ENCODE measurements at places on chromosomes 7 and 10.

GRCh38 chr7:17307558-17307957, 9.1 kb downstream of the AHR start:
- no peak for DNase-seq

- no peak for DNase-seq
These were observed 130.0 kb downstream of the CHRM2 start for GRCh38 chr7:136998495-136998894.

- DNase-seq: no peak
These were observed 133.8 kb downstream of the NEURL1 start for GRCh38 chr10:103627111-103627892.

GRCh38 chr10:130357226-130357625, 221.0 kb downstream of the GLRX3 start:
- DNase-seq: no peak

DNA sequence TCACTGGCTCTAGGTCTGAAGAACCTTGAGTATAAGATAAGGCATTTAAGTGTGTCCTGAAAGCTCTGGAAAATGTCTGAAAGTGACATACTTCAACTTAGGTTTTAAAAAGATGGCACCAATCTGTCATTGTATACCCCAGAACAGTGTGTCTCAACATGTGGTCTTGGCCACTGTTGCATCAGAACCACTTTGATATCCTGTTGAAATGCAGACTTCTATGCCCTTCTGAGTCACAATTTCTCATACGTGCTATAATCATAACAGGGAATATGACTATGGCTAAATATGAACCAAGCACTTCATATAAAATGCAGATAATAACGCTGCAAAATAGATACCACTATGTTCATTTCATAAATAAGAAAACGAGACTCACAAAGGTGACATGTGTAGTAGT, 38.0 kb upstream of the GPAM start:
- no peak for DNase-seq

GRCh38 chr7:107035446-107035845, 9.1 kb upstream of the PRKAR2B start:
- peak; percentile 39 for DNase-seq

DNA sequence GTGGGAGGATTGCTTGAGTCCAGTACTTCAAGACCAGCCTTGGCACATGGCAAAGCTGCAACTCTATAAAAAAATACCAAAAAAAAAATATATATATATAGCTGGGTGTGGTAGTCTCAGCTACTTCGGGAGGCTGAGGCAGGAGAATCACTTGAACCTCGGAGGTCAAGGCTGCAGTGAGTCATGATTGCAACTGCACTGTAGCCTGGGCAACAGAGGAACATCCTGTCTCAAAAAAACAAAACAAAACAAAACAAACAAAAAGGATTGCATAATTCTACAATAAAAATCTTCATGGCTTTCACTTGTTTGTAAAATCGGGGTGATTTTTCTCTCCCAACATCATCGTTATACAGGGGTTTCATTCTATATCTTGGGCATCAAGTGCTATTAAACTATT, 35.1 kb downstream of the GUSB start:
- no peak for DNase-seq

DNA sequence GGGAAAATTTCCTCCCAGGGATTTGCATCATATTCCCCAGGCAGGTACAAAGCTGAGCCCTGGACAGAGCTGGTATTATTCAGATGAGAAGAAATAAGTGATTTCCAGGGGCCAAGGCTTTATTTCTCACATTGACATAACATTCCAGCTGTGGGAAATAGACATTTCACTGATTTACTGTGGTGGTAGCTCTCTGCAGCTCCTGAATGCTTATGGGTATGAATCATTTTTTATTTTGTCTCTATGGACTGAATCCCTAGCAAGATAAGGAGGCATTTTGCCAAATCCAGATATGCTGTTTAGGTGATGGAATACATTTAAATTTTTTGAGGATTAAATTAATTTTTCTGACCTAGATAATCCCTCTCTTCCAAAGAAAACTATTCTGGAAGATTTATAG, 97.9 kb downstream of the MTPN start:
- peak; percentile 15 for DNase-seq

DNA sequence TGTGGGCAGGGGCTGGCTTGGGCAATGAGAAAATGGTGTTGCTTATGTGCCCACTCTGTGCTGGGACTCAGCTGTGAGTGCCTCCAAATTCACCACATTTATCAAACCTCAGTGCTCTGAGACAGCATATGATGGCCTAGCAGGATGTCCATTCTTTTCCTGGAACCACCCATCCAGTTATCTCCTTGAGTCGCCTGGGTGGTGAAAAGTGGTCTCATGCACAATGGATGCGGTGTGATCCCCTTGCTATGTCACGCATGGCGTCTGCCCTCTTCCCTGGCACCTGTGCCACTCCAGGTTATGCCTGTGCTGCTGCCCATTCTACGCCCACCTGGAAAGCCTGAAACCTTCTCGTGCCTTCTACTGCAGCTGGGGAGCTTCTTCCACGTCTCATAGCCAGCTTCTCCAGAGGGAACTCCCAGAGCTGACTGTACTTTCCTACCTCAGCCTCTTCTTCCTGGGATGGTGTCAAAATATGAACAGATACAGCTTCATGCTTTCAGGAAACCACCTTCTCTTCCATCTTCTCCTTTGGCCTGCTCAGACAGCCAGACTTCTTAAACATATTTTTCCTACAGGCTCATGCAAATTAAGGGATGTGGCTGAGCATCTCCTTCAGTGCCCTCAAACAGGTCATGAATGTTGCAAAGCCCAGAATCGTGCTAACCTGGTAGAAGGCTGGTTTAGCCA, 147.3 kb downstream of the PFKFB3 start:
- DNase-seq: no peak

DNA sequence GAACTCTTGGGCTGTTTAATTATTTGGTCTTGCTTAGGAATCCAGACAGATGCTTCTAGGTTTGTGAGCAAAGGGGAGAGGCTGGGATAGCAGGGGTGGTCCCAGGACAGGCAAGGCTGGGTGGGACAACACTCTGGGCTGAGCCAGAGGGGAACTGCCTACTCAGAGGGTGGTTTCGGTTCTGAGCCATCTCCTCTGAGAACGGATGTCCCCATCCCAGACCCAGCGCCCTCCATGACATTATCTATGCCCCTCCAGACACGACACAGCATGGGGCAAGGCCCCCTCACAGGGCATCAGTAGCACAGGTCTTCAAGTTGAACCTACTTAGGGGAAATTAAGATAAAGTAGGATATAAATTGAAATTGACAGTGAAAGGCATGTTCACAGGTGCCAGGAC, 7.1 kb downstream of the ASB10 start:
- DNase-seq: no peak

DNA sequence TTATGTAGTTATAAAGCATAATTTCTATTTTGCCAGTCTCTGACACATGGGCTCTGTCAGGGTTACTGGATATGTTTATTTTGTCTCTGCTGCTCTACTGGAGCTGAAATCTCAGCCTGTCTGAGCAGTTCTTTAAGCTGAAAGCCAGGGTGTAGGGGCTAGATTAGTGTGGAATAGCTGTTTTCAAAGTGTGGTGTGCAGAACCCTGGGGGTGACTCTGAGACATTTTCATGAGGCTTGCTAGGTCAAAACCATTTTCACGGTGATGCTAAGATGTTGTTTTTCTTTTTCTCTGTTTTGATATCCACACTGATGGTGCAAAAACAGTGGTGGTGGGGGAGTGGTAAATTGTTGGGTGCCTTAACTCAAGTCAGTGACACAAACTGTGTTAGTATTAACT, 45.5 kb downstream of the CREM start:
- DNase-seq: no peak

- no peak for DNase-seq
These were observed 77.7 kb downstream of the RBM33 start for GRCh38 chr7:155722118-155722517.

DNA sequence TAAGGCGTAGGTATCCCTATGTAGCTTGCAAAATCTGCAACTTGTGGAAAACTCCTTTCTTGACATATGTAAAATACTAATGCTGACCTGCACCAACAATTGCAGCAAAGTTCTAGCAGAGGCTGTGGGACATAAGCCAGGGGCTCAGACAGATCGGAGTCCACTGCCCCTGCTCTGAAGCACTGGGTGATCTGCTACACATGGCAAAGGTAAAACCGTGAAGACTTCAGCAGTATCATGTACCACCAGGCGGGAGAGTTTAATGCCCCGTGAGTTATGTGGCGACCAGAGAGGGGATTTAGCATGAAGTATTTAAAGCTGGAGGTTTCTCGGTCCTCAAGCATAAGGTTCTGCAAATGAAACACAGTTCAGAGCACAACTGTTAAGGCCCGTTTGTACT, 76.4 kb downstream of the ABCC2 start:
- no peak for DNase-seq

- DNase-seq: no peak
These were observed 16.0 kb upstream of the ADGRA1 start for GRCh38 chr10:133071733-133072132.

GRCh38 chr7:30427296-30428070, 51.1 kb downstream of the NOD1 start:
- no peak for DNase-seq

GRCh38 chr7:157973971-157974677, 613.5 kb downstream of the PTPRN2 start:
- no peak for DNase-seq

DNA sequence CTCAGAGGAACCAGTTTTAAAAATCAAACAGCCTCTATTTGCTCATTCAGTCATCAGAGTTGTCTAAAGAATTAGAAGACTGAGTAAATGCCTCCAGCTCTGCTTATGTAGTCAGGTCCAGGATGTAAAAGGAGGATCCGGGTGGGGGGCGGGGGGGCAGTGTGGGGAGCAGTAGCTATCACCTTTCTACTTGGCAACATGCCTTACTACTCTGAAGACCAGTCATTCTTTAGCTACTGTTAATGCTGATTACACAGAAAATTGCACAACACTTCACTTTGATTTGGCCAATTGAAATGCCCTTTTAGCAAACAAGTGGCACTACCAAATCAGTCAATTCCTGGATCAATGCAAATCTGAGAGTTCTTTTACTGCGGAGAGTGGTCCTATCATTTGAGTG, 164.2 kb downstream of the NXPH1 start:
- DNase-seq: no peak

DNA sequence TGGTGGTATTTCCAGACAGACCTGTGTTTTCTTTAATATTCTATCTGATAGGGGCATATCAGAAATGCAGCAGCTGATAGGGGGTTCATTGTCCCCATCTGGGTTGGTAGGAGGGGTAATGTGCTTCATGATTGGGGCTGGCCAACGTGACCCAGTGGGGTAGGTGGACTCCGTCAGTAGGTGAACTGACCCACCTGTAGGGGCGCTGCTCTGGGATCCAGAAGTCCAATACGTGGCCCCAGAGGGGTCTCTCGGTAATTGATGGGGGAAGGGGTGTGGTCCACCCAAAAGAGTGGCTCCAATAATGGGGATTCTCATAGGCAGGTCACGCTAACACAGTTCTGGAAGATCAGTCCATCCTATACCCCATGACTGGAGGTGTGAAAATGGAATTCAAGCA, 112.0 kb downstream of the PRLHR start:
- DNase-seq: no peak

DNA sequence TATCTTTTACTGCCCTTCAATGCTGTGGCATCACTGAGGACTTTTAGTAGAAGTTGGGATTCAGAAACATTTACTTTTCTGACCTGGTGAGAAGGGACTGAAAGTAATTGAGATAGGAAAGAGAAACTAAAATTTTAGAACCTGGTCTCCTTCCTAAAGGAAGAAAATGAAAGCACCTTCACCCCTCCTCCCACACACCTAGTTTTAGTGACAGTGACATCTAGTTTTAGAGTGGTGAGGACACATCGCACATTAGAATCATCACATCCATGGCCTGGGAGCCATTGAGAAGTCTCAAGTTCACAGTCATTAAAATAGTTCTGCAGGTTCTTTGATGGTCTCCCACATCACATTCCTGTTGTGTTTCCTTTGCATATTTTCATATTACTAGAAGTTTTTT, 16.1 kb downstream of the TAS2R41 start:
- DNase-seq: no peak

DNA sequence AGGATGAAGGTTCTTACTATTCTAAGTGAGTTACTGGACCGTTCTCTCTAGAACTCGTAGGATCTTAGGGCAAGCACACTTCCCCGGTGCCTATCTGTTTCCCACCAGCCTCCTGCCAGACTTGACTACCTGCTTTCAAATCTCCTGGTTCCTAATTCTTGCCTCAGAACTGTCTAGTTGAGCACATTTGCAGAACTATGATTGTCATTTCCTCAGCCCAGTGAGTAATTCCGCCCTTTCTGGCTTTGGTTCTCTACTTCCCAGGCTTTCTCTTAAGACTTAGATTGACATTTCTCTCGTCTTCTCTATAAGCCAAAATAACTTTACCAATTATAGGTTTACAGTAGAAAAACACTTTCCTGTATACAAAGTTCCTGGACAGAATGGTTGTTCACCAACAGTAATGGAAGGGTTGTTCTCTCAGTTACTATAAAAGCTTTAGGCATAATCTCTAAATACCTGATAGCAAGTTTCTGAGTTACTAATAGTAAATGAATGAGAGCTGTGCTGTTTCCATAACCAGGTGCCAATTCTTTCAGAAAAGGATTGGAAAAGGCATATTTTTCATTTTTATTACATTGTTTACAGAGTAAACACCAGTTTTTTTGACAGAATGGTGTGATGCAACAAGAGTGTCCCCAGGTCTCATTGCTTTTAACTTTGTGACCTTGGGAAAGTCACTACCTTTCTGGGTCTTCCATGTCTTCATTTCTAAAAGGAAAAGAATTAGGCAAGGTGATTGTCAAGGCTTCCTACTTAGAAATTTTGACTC, 41.1 kb downstream of the PLEKHA8 start:
- DNase-seq: no peak

GRCh38 chr10:58757352-58758065, 244.8 kb downstream of the BICC1 start:
- DNase-seq: no peak

DNA sequence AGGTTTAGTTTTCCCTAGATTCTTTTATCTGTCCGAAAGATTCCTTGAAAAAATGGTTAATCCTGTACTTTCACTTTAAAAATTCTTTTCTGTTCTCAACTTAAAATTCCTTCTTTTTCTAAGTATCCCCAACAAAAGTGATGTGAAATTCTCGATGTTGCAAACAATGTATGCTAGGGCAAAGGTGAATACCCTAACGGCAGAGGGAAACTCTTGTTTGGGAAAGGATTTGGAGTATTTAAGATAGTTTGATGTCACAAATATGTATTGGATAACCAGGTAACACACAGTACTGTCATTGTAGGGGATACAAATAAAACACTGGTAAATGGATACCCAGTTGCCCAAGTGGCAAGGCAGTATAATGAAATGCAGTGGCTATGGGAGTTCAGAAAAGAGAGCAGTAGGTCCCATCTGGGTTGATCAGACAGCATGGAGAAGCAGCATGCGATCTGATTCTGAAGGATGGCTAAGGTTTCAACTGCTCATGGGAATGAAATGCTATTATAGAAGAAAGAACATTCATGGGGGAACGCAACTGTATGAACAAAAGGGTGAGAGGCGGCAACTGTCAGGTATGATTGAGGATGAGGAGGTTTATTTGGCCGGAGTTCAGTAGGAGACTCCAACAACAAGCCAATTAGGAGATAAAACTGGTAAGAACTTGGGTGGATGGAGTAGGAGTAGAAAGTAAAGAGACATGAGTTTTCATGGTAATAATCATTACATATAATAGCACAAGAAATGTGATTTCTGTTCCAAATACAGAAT, 3.2 kb upstream of the EPC1 start:
- no peak for DNase-seq

GRCh38 chr7:123944395-123944794, 19.4 kb downstream of the SPAM1 start:
- no peak for DNase-seq

- DNase-seq: peak; percentile 15
These were observed 296.3 kb upstream of the SEMA3D start for GRCh38 chr7:85483177-85483576.

Measured in amniotic stem cell (primary cell).